ENCODE measurements at places on chromosomes 11 and 22.

DNA sequence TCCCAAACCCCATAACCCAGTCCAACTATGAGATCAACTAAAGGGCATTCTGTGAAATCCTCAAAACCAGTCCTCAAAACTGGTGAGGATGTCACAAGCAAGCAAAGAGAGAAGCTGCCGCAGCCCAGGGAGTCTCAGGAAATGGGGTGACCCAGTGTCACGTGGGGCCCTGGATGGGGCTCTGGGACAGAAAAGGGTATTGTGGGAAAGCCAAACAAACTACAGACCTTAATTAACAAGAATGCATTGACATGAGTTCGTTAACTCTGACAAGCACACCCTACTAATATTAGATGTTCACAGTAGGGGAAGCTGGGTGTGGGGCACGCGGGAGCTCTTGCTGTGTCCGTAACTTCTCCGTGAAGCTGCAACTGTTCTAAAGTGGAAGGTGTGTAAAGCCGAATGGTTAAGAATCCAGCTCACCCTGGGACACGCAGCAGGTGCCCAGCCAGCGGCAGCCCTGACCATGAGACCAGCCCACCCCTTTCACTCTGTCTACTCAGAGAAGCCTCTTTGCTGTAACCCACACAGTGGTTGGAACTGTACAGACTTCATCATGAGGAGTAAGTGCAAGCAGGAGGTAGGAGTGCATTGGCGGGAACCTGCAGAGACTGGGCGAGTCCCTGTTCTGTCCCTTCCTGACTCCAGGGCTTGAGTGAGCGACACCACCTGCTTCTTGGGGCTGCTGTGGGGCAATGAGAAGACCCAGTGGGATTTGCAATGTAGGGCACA lies 17.9 kb downstream of the LINC01488 start:
- DNase-seq = no peak

- DNase-seq = no peak
These were observed 150.8 kb upstream of the TIMP3 start for GRCh38 chr22:32650553-32651345.

DNA sequence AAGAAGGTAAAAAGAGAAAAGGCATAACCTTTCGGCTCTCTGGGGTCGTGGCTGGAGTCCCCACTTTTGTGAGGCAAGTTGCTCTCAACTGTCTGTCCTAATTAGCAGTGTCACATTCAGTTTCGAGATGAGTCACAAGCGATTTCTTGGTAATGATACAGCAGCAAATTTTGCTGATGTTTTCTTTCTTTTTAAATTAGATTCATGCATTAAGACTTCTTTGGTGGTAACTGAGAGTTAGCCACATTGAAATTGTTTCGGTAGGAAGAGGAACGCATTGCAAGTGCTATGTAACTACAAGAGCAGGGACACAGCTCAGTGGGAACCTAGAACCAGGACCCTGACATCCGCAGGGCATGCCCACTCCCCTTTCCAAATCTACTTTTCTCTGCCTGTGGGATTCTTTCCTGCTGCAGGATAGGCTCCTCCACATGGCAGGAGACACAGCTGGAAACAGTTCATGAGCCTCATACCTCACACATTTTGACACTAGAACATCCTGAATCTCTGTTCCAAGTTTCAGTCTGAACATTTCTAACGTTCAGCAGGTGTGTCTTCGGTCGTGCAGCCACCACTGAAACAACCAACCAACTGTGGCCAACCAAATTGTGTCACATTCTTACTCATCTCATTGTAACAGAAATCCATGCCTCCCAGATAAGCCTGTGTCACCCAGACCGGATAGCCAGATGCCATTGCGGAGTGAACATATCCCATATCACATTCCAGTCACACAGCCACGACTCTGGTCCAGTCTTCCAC lies 987.6 kb downstream of the NTM start:
- DNase-seq = peak; percentile 95

DNA sequence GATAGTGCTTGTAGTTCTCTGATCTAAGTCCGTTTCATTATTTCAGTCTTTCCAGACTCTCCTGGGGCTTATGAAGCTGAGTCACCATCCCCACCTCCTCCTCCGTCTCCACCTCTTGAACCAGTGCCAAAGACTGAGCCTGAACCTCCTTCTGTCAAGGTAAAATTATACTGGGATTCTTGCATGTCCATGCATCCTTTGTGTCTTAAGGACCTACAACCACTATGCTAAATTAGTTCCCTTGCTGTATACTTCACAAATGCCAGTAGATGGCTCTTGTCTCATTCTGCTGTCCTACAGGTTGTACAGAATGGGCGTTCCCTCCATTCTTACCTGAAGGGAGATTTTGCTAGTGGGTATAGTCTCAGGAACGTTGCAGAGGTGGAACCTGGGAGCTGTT lies 42.2 kb downstream of the POLD3 start:
- no peak for DNase-seq

- no peak for DNase-seq
These were observed 46.7 kb downstream of the MEI1 start for GRCh38 chr22:41745968-41746367.

GRCh38 chr22:47379037-47379436 lies 616.6 kb downstream of the TBC1D22A start:
- DNase-seq = no peak
